ENCODE measurements at places on chromosomes 16 and 17. TPM values are rescaled to one million over a fixed set of nuclear protein-coding genes. Genes with fewer than 3 reads are reported as not detected.

Gene KRTAP1-5
- not detected for total RNA-seq

Gene GGT6
- not detected for total RNA-seq

- peaks cover 60% of the 10 kb centered on the region for H3K36me3 ChIP-seq
- peaks cover 30% of the 10 kb centered on the region for H3K4me1 ChIP-seq
- H3K27ac ChIP-seq = no peak overlapping the region
These were observed 4.6 kb downstream of the SMCR8 start for GRCh38 chr17:18319604-18320256.

- no peak overlapping the region for H3K4me3 ChIP-seq
- H3K27ac ChIP-seq = no peak overlapping the region
- peak; percentile 32 for DNase-seq
- H3K4me1 ChIP-seq = peaks cover 13% of the 10 kb centered on the region
These were observed 2.5 kb upstream of the RAB11FIP4 start for GRCh38 chr17:31388770-31389656.

GRCh38 chr16:65116818-65117430, 4.9 kb downstream of the CDH11 start:
- peaks cover 31% of the 10 kb centered on the region for H3K27me3 ChIP-seq
- H3K36me3 ChIP-seq = no peaks in the 10 kb centered on the region
- DNase-seq = no peak
- H3K4me1 ChIP-seq = no peaks in the 10 kb centered on the region
- H3K27ac ChIP-seq = no peak overlapping the region

DNA sequence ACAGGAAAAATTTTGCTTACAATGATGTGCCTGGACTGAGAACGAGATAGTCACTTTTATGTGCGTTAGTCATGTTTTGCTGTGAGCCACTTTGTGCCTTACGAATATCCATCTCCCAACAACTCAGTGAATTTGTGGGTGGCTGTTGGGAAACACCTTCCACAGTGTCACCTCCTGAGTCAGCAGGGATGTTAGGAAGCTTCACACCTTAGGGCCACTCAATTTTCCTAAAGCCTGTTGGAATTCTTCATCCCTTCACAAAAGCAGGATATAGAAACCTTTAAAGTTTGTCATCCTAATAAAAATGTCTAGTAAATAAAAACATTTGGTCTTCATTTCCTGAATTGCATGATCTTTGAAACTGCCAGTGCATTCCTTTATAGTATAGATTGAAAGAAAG, 4.3 kb upstream of the KRTAP3-1 start:
- no peaks in the 10 kb centered on the region for H3K36me3 ChIP-seq
- H3K27me3 ChIP-seq = no peaks in the 10 kb centered on the region
- H3K4me3 ChIP-seq = no peak overlapping the region
- no peaks in the 10 kb centered on the region for H3K4me1 ChIP-seq

DNA sequence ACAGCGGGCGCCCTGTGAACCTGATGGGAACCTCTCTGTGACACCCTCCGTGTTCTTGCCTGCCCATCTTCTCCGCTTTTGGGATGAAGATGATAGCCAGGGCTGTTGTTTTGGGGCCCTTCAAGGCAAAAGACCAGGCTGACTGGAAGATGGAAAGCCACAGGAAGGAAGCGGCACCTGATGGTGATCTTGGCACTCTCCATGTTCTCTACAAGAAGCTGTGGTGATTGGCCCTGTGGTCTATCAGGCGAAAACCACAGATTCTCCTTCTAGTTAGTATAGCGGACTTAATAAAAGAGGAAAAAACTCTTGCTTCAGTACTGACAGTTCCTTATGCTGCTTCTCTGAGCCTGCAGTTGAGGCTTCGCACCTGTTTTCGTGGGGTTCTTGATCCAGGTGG, 10.5 kb downstream of the CDK5RAP3 start:
- no peak overlapping the region for H3K4me3 ChIP-seq
- no peak overlapping the region for H3K27ac ChIP-seq
- DNase-seq = no peak
- H3K36me3 ChIP-seq = peaks cover 88% of the 10 kb centered on the region
- no peaks in the 10 kb centered on the region for H3K27me3 ChIP-seq

GRCh38 chr16:27318392-27319256, 4.8 kb downstream of the IL4R start:
- no peak for DNase-seq
- no peaks in the 10 kb centered on the region for H3K4me1 ChIP-seq
- H3K4me3 ChIP-seq = no peak overlapping the region

GRCh38 chr17:338442-339192, 14.0 kb downstream of the RPH3AL start:
- peaks cover 26% of the 10 kb centered on the region for H3K27me3 ChIP-seq
- H3K27ac ChIP-seq = no peak overlapping the region

GRCh38 chr16:49745311-49745747, 110.6 kb downstream of the ZNF423 start:
- no peak overlapping the region for H3K4me3 ChIP-seq
- peaks cover 5% of the 10 kb centered on the region for H3K27me3 ChIP-seq
- no peak for DNase-seq
- H3K27ac ChIP-seq = no peak overlapping the region
- H3K36me3 ChIP-seq = no peaks in the 10 kb centered on the region
- H3K4me1 ChIP-seq = no peaks in the 10 kb centered on the region

GRCh38 chr16:35562471-35562870, 2103.1 kb downstream of the TP53TG3F start:
- H3K27ac ChIP-seq = no peak overlapping the region
- no peak overlapping the region for H3K4me3 ChIP-seq
- DNase-seq = no peak
- H3K36me3 ChIP-seq = no peaks in the 10 kb centered on the region
- no peaks in the 10 kb centered on the region for H3K27me3 ChIP-seq
- no peaks in the 10 kb centered on the region for H3K4me1 ChIP-seq

DNA sequence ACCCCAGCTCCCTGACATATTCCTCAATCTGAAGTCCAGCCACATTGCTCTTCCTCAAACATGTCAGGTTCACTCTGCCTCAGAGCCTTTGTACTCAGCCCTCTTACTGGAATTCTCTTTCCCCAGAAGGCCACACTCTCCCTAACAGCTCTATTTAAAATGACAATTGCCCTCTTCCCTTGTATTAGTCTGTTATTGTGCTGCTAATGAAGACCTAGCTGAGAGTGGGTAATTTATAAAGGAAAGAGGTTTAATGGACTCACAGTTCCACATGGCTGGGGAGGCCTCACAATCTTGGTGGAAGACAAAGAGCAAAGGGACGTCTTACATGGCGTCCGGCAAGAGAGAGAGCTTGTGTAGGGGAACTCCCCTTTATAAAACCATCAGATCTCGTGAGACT, 46.0 kb downstream of the HS3ST2 start:
- no peak for DNase-seq
- H3K27me3 ChIP-seq = peaks cover 6% of the 10 kb centered on the region
- H3K27ac ChIP-seq = no peak overlapping the region
- H3K36me3 ChIP-seq = no peaks in the 10 kb centered on the region

DNA sequence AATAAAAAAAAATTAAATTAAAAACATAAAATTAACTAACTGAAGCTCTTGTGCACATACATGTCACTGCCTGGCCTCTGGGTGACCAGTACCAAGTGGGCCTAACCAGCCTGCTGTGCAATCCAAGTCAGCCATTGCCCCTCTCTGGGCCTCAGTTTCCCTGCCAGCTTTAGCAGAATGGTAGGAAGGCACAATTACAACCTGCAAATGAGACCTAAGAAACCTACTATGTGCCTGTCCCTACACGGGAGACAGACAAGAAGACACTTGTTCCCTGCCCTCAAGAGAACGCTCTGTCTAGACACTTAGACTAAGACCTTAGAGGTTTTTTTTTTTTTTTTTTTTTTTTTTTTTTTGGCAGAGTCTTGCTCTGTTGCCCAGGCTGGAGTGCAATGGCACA, 1.7 kb downstream of the CIAPIN1 start:
- H3K4me1 ChIP-seq = peaks cover 28% of the 10 kb centered on the region
- no peak for DNase-seq
- no peak overlapping the region for H3K4me3 ChIP-seq
- H3K27me3 ChIP-seq = no peaks in the 10 kb centered on the region

DNA sequence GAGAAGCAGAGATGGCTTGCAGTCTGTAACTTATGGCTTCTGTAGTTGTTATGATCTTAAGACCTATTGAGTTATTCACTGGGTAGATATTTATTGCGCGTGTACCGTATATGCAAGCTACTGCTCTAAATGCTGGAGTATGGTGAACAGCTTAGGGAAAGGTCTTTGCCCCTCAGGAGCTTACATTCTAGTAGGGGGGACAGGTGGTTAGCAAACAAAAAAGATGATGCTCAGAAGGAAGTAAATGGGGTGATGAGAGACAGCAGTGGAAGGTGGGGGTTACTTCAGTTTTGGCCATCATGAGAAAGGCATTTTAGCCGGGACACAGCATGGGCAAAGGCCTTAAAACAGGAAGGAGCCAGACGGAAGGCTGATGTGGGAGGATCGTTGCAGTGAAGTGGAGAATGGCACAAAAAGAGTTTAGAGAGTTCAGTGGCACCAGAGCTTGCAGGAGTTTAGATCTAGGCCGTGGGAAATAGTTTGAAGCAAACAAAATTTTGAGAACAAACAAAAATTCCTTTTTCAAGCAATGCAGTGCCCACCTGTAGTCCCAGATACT, 2.1 kb downstream of the ARMC7 start:
- no peaks in the 10 kb centered on the region for H3K27me3 ChIP-seq
- DNase-seq = no peak

DNA sequence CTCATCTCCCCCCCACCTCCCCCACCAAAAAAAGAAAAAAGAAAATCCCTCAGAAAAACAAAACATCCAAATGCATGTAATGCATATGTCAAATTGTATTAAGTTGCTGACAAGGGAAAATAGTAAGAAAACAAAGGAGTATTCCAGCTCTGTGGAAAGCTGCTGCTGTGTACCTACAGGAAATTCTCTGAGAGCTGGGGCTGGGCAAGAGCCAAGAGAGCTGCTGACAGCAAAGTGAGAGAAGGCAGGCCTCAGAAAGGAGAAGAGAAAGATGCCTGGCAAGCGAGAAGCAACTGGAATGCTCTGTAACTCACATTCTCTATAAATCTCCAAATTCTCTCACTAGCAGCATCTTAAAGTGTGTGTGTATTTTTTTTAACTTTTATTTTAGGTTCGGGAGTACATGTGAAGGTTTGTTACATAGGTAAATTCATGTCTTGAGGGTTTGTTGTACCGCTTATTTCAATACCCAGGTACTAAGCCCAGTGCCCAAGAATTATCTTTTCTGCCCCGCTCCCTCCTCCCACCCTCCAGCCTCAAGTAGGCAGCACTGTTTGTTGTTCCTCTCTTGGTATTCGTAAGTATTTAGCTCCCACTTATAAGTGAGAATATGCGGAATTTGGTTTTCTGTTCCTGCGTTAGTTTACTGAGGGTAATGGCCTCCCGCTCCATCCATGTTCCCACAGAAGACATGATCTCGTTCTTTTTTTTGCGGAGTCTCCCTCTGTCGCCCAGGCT, 24.4 kb downstream of the CNTROB start:
- no peak overlapping the region for H3K4me3 ChIP-seq
- no peaks in the 10 kb centered on the region for H3K36me3 ChIP-seq
- peaks cover 7% of the 10 kb centered on the region for H3K4me1 ChIP-seq
- H3K27ac ChIP-seq = no peak overlapping the region
- H3K27me3 ChIP-seq = no peaks in the 10 kb centered on the region
